Bronchial smooth muscle cell (primary cell): ENCODE measurements at places on chromosomes 7 and 10. TPM values are rescaled to one million over a fixed set of nuclear protein-coding genes. Genes with fewer than 3 reads are reported as not detected.

Gene DNAJC12
- 1.4 and 2.3 TPM in 2 replicates for total RNA-seq

Gene AGR2
- not detected in 2 replicates for total RNA-seq

Gene ZPBP
- not detected in 2 replicates for total RNA-seq

Gene CPN1
- total RNA-seq, result not detected in 2 replicates

Gene UTF1
- not detected in 2 replicates for total RNA-seq

Gene TUBAL3
- not detected in 2 replicates for total RNA-seq

Gene NUTM2A
- 0.34 and 0.47 TPM in 2 replicates for total RNA-seq

Gene TMEM140
- total RNA-seq, result 12.0 and 14.7 TPM in 2 replicates

Gene IGFBP3
- 17.4 and 21.3 TPM in 2 replicates for total RNA-seq

Gene KNDC1
- total RNA-seq, result 0.47 and 3.3 TPM in 2 replicates
